Kidney (tissue), 22 donors: ENCODE measurements at places on chromosomes 7 and 10. TPM values are rescaled to one million over a fixed set of nuclear protein-coding genes. Genes with fewer than 3 reads are reported as not detected.

Gene VIM
- total RNA-seq, result 1,044 TPM

Gene CALHM3
- total RNA-seq, result not detected

Gene CASD1
- 22.8 TPM for total RNA-seq

- no peak for DNase-seq
Observed at GRCh38 chr7:113649556-113649955, 269.3 kb downstream of the PPP1R3A start.
